Activated CD8-positive, alpha-beta memory T cell treated with anti-CD3 and anti-CD28 coated beads for 48 hours (primary cell): ENCODE measurements at places on chromosomes 4 and X.

GRCh38 chr4:6386091-6386490, 86.3 kb downstream of the PPP2R2C start:
- DNase-seq: no peak

- DNase-seq: no peak
These were observed 734 bp downstream of the STOX2 start for GRCh38 chr4:183905593-183906488.

DNA sequence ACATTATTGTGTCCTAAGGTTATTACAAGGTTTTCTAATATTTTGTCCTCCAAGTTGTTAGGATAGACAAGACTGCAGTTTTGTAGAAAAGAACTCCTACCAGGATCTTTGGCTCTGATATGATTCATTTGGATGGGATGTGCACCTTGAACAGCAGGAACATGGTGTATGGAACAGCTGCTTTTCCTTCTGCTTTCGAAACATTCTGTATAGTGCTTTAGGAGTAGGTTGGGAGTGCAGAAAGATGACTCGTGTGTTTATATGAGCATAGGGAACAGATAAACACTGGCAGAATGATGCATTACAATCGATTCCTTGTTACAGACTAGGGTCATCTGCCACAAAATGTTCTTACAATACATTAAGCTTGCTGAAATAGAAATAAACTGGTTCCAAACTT, 790.1 kb downstream of the DMD start:
- DNase-seq: no peak

DNA sequence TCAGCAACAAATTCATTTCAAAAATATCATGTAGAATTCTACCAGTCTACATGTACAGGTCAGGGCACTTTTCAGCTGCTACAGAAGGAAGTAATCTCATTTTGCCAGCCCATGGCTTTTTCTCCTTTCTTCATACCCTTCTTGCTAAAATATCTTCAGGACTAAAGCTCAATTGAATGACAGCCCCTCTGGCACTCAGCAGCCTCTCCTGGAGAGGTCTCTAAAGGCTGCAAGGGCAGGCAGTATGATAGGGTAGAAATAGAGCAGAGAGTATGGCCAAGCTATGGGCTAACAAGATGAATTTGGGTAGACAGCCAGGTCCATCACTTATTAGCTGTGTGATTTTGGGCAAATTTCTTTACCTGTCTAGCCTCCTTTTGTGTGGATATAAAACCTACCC, 224.6 kb upstream of the RPL34 start:
- DNase-seq: no peak

DNA sequence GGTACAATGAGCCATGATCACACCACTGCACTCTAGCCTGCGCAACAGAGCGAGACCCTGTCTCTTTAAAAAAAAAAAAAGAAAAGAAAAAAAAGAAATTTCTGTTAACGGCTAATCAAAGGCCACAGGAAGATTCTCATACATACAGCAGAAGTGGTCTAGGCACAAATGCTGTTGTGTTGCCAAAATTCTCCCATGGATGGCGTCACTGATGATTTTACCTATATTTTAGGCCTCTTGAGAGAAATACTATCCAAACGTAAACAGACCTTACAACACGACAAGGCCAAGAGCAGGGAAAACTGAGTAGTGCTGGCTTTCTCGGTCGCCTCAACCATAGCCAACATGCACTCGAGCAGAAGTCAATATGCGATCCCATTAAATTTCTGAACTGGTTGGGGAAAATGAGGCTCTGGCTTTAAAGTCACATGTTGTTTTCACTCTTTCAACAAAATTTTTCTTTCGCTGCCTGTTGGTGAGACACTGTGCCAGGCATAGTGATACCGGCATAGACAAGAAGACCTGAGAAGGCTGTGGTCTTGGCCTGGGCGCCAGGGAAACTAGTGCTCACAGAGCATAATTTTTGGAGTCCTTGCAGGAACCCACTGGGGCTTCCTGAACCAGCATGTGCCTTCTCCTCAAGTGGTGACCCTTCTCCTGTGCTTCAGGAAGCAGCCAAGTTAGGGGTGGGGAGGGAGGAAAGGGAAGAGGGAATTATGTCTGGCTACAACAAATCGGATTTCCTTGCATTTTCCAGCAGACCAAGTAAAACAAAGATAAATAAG, 20.6 kb downstream of the SH3KBP1 start:
- no peak for DNase-seq

- no peak for DNase-seq
These were observed 7.2 kb downstream of the SYN1 start for GRCh38 chrX:47612418-47612817.

- DNase-seq: no peak
These were observed 761.5 kb upstream of the GRIA3 start for GRCh38 chrX:122422547-122422946.

DNA sequence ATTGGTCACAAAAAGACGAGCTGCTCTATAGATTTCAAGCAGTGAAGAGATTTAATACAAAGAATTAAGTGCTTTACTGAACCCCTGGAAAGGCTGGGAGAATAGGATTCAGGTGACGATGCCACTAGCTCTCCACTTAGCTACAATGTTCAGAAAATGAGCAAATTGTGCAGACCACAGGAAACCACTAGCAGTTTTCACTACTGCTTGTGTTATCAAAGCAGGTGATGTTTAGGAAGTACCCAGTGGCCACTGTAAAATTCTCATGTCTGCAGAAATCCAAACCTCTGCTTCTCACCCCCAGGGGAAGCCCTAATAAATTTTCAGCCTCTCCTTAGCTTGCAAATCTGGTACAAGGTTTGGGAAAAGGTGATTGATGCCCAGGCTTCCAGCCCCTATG, 165.1 kb downstream of the IL1RAPL1 start:
- no peak for DNase-seq

- no peak for DNase-seq
These were observed 61.7 kb upstream of the GUCY1A1 start for GRCh38 chr4:155604718-155605626.

- DNase-seq: no peak
These were observed 2185.1 kb upstream of the TENM3 start for GRCh38 chr4:180057891-180058671.

DNA sequence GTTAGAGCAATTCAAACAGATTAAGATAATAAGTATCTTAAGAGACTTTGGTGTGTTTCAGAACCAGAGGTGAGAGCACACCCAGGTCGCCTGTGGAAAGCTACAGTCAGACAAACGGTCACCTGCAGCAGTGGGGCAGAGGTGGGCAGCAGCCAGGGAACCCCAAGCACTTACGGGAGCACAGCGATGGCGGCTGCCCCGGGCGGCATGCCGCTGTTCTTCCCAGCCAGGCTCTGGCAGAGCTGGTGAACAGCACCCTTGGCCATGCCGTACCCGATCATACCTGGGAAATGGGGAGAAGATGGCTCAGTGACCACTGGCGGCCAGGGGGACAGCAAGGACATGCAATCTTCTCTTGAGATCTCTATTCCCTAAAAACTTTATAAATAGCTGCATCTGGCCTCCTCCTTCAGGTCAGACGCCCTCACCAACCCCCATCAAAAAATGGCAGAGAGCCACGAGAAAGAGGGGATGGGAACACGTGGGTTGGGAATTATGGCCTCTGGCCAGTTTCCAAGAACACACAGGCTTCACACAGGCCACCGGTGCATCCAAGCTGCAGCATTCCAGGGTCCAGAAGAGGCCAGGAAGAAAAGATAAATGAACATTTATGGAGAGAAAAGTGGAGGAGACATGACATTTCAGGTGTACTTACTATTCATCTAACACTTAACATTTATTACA, 19.7 kb downstream of the QDPR start:
- no peak for DNase-seq

DNA sequence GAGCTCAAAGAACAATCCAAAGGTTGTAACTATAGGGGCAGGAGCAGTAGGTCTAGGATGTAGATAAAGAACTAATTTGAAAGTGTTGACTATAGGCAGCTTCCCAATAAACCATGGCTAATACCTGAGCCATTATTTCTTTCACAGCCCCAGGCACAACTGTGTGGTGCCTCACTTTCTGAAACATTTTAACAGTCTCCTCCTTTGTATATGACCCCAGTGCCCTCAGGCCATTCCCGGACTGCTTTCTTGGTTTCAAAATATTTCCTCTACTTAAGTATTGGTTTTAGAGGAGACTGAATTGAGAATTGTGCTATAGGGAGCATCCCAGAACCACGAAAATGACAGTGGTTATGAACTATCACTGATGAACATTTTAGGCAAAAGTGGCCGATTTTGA, 728.7 kb downstream of the IL1RAPL1 start:
- no peak for DNase-seq

- no peak for DNase-seq
These were observed 389.3 kb downstream of the MAPK10 start for GRCh38 chr4:85970535-85970934.

GRCh38 chr4:20544645-20545044, 155.6 kb upstream of the PACRGL start:
- no peak for DNase-seq

DNA sequence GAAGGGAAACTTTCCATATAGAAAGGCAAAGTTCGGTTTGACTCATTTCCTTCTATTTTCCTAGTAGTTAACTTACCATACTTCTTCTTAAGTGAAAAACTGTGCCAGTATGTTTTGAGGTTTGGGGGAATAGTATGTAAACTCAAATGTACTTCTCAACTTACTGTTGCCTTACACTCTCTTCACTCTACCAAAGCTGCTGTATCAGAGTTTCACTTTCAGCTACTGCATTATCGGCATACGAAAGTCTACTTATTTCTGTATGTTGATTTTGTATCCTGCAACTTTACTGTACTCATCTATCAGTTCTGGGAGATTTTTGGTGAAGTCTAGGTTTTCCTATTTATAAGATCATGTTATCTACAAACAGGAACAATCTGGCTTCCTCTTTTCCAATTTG, 932.7 kb downstream of the FAT4 start:
- DNase-seq: no peak

DNA sequence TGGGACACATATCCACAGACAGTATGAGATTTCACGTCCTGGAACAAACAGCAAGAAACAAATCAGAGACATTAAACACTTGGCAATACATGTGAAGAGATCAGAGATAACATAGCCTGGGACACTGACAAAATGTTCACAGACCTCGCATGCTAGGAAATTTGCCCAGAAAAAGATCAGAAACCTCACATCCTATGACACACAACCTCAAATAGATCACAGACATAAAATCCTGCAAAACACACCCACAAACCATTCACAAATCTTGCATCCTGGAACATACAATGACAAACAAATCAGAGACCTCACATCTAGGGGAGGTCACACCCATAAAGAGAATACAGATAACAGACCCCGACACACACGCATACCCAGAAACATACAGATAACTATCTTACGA, 18.0 kb downstream of the SUV39H1 start:
- no peak for DNase-seq

GRCh38 chrX:54045563-54046228, 1.4 kb upstream of the PHF8 start:
- DNase-seq: no peak

DNA sequence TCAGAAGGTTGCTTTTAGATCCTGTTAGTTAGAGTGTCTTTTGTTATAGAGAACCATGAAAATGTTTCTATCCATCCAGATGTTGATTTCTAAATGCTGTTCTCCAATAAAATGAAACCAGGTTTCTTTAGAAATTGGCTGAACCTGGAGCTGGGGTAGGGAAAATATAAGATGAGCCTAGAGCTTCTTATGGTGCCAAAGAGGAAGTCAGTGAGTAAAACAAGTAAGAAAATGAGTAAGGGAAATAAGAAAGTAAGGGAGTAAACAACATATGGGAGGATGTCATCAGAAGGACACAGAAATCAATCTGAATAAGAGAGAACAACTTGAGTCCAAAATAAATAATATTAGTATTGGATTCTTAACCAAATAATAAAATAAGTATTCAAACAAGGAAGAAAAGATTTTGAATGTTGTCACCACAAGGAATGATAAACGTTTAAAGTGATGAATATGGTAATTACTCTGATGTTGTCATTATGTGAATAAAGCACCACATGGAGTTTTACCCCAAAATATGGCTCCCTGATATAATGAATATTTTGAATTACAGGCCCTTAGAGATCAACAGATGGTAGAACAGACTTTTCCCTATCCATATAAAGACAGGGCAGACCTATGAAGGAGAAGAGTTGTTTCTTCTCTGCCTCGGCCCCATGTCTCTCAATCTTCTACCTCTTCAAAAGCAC, 506.1 kb downstream of the IL15 start:
- no peak for DNase-seq

DNA sequence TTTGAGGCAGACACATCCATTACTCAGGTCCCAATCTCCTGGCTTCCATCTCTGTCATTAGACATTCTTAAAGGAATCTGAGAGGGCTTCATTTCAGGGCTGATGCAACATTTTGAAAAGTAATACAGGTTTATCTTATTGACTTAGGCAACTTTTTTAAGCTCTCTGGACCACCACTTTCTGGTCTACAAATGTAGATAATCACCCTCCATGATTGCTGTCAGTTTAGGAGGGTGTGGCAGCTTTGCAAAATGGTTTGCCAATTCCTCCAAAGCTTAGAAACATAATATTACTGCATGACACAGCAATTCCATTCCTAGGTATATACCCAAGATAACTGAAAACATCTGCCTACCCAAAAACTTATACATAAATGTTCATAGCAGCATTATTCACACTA, 77.6 kb downstream of the ARHGAP6 start:
- no peak for DNase-seq

GRCh38 chr4:10740891-10741620, 56.5 kb upstream of the CLNK start:
- no peak for DNase-seq

- no peak for DNase-seq
These were observed 15.0 kb downstream of the TRPC5 start for GRCh38 chrX:112067601-112068000.

DNA sequence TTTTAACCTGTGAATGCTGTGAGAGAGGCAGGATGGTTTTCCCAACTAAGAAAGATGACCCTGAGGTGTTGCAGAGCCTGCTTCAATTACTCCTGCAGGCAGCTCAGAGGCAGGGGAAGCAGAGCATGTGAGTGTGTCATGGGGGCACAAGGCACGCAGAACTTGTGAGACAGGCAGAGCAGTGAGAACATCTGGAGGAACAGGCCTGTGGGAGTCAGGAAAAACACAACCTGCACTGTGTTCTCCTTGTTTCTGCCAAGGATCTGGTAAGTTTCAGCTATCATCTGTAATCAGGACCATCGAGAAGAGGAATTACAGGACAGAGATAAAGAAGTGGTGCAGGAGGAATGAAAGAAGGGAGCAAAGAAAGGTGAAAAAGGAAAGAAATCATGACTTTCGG, 741.8 kb upstream of the INTU start:
- DNase-seq: no peak

- DNase-seq: no peak
These were observed 85.5 kb downstream of the SNCA start for GRCh38 chr4:89751416-89751815.

GRCh38 chr4:150219841-150220240, 141.6 kb downstream of the DCLK2 start:
- DNase-seq: no peak

DNA sequence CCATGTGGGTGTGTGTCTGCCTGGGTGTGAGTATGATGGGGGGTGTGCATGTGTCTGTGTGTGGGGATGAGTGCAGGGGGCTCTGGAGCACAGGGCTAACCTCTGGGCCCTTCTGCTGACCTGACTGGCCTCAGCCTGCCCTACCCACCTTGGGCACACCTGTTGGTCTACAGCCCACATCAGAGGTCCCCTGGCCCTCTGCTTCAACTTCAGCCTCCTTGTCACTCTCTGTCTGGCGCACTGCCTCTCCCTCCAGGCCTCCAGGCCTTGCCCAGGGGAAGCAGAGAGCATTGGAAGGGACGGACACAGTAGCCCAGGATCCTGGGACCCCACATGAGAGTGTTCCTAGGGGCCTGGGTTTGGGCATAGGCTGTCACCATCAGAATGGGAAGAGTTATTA, 115.4 kb downstream of the EFNB1 start:
- DNase-seq: no peak

- DNase-seq: peak; percentile 23
These were observed 254.5 kb upstream of the VEGFC start for GRCh38 chr4:177047070-177047850.

GRCh38 chr4:17526695-17527477, 11.9 kb downstream of the CLRN2 start:
- DNase-seq: no peak
